ENCODE measurements at places on chromosomes 4 and X.

DNA sequence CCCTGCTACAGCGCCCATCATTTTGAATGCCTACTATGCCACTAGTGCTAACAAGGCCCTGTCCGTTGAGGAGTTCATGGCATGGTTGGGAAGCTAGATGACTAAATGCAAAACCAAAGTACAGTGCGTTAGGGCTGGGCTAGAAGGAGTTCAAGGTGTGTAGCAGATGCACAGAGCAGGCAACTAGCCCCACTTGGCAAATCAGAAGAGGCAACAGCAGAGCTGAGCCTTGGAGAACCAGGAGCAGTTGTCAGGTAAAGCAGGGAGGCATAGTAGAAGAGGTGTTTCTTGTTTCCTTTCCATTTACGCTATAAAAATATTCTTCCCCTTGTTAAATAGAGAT lies 146.6 kb upstream of the CPEB2 start:
- DNase-seq = no peak

DNA sequence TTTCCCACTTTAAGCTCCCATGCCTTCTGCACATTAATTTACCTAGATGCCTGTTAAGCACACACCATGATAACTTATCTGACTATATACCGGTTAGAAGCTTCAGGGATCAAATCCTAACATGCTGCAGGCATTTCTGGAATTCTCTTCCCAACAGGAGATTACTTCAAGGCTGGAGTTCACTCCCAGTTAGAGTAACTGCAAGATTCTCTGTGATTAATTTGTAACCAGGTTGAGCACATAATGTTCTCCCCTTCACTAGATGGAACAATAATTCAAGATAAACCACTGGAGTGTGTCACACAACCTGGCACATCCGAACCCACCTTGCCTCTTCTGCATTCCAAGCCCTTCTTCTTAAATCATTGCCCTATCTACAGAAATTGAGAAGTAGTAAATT lies 11.8 kb upstream of the UGT2A3 start:
- no peak for DNase-seq

DNA sequence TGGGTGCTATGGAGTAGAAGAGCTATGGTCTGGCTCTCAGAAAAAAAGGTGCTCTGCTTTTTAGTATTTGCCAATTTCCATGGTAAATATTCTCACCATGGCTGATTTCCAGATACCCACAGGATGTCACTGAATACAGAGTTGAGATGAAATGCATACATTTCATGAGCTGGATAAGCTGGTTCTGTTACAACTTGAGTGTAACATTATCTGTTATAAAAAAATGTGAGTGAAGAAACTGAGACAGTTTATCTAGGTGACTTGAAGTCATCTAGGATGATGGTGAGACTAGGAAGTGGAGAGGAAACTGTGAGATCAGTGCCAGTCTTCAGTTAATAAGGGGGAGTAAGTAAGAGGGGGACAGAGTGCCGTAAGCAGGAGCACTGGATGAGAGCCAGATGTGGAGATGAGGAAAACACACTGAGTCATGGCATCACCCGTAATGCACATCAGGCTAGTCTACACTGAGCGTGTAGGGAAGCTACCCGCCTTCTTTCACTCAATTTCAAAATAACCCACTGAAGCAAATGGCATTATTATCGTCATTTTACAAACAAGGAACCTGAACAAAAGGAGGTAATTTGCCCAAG lies 5.0 kb downstream of the HPSE start:
- DNase-seq = no peak

DNA sequence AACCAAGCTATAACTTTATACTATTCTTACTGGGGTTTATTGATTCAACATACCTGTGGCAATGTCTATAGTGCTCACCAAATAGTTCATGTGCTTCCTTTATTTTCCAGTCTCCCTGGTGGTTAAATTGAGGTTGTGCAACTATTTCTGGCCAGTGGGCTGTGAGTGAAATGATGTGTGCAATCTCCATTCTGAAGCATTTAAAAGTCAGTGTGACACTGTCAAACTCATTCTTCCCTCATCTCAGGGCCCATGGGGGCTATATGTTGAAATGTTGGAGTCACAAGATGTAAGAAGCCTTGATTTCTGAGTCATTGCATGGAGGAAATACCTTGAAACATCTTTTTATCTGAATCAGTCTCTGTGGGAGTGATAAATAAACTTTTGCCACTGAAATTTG lies 414.3 kb upstream of the RPS6KA3 start:
- no peak for DNase-seq

GRCh38 chr4:21469438-21470300 lies 478.9 kb downstream of the KCNIP4 start:
- no peak for DNase-seq

DNA sequence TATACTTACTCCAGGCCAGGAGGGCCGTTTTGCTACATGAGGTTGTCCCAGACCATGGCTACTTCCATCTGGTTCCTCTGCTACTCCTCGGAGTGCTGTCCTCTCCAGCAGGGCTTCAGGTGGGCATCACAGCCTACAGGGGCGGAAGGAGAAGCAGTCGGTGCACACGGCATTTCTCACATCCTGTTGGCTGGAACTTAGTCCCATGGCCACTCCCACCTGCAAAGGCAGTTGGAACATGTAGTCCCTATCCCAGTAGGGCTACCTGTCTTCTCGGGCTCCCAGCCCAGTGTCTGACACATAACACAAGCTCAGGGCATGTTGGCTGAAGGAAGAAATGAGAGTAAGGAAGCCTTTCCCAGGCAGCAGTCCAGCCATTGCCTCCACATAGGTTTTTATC lies 7.7 kb upstream of the STK32B start:
- DNase-seq = no peak

DNA sequence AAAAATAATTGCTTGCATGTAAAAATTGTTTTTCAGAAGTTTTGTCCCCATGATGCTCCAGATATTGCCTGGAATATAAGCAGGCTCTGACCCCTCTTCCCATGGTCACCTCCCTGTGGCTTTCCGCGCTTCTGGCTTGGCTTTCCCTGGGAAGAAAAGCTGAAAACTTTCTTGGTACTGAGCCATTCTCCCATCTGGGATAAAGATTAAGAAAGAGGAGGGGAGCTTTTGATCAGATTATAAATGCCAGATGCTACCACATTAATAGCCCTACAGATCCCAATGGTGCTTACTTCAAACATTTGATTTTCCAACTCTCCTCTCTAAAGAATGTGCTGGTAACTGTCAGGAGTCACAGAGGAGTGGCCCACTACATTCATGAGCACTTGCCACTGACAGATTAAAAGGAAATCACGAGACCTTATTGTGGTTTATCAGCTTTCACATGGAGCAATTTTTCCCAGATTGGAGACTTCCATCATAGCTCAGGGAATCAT lies 54.4 kb upstream of the GAB1 start:
- no peak for DNase-seq

- no peak for DNase-seq
Measured at GRCh38 chr4:59094505-59094904, 1984.3 kb upstream of the IGFBP7 start.

DNA sequence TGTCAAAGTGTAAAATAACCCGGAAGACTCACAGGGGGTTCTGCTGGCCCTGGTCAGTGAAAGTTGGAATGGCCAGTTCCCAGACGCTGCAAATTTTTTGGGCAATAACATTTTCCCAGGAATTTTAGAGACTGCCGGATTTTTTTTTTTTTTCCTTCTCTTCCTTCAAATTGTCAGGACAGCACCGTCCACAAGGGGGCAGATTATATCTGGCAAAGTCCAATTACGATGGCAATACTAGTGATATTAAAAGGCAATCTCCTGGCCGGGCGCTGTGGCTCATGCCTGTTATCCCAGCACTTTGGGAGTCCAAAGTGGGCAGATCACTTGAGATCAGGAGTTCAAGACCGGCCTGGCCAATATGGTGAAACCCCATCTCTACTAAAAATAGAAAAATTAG lies 20.5 kb downstream of the SLC25A5 start:
- DNase-seq = no peak

GRCh38 chrX:6227935-6228334 lies 732 bp downstream of the NLGN4X start:
- no peak for DNase-seq

- DNase-seq = no peak
Measured at GRCh38 chr4:54542119-54542438, 115.7 kb upstream of the KIT start.
